ENCODE measurements at places on chromosomes 2 and 18.

GRCh38 chr18:11980163-11980493, 1.2 kb upstream of the IMPA2 start:
- no peak for DNase-seq

- DNase-seq = no peak
Measured at GRCh38 chr2:1482253-1482675, 69.0 kb downstream of the TPO start.

GRCh38 chr2:479490-480176, 191.7 kb upstream of the ALKAL2 start:
- DNase-seq = no peak

GRCh38 chr18:23228102-23229061, 93.1 kb downstream of the CABLES1 start:
- DNase-seq = no peak

DNA sequence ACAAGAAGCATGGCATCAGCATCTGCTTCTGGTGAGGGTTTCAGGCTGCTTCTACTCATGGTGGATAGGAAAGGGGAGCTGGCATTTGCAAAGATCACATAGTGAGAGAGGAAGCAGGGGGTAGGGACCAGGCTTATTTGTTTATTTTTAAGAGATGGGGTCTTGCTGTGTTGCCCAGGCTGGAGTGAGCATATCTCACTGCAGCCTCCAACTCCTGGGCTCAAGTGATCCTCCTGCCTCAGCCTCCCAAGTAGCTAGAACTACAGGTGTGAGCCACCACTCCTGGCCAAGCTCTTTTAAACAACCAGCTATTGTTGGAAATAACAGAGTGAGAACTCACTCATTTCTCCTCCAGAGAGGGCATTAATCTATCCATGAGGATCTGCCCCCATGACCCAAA, 269.4 kb upstream of the FBXO11 start:
- no peak for DNase-seq

DNA sequence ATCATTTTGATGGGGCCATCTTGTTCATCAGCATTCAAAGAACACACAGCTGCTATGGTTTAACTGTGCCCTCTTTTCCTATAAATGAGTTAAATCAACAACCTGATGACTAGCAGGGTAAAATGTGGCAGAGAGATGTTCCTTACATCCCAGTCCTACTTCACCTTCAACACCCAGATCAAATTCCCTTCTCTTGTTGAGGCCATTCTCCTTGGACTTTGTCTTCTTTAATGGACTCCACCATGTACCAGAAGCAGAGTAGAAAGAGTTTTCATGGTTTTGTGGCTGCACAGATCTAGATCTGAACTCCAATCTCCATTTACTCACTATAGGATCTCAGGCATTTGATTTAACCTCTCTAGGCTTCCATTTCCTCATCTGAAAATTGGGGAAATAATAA, 6.4 kb upstream of the UPP2 start:
- no peak for DNase-seq

DNA sequence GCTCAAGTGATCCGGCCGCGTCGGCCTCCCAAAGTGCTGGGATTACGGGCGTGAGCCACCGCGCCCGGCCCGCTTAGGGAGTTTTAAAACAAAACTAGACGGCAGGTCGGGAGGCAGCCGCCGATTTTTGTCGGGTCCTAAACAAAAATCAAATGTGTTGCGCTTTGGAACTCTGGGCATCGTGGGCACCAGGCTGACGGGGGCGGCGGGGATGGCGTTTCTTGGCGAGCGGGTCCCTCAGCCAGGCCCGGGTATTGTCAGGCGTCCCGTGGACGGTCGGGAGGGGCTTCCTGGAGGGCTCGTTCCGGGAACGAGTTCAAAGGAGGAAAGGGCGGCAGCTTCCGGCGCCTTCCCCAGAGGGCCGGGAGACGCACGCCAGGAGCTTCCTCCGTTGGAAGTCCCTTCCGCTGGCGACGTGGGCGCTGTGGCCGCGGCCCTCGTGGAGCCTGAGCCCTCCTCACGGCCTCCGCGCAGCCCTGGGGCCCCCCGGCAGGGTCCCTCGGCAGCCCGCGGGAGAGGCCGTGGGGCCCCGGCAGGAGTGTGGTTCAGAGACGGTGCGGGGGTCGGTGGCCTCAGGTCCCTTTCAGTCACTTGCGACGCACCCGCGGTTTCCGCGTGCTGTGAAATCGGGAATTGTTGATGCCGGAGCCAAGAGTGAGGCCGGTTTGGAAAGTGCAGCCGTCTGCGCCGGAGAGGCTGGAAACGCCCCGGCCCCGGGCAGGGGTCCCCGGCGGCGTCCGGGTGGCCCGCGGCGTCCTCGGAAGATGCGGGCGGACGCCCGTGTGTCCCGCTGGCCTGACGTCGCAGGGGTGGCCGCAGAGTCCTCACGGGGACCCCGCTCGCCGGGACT, 59.3 kb downstream of the EMILIN2 start:
- DNase-seq = peak; percentile 49

DNA sequence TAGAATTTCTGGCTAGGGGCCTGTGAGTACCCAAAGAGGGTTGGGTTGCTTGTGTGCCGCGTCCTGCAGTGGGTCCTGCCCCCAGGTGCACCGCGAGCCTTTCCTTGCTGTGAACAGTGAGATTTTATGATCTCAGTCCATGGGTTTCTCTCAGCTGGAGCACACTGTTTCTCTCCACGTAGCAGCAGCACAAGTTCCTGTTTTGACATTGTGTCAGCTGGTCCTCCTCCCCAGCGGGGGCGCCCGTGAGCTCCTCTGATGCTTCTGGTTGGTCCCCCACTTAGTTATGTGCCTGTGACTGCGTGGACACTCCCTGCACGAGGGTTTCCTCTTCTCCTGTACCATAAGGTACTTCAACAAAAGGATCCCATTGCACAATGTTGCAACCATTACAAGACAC, 29.8 kb downstream of the TSHZ1 start:
- no peak for DNase-seq

DNA sequence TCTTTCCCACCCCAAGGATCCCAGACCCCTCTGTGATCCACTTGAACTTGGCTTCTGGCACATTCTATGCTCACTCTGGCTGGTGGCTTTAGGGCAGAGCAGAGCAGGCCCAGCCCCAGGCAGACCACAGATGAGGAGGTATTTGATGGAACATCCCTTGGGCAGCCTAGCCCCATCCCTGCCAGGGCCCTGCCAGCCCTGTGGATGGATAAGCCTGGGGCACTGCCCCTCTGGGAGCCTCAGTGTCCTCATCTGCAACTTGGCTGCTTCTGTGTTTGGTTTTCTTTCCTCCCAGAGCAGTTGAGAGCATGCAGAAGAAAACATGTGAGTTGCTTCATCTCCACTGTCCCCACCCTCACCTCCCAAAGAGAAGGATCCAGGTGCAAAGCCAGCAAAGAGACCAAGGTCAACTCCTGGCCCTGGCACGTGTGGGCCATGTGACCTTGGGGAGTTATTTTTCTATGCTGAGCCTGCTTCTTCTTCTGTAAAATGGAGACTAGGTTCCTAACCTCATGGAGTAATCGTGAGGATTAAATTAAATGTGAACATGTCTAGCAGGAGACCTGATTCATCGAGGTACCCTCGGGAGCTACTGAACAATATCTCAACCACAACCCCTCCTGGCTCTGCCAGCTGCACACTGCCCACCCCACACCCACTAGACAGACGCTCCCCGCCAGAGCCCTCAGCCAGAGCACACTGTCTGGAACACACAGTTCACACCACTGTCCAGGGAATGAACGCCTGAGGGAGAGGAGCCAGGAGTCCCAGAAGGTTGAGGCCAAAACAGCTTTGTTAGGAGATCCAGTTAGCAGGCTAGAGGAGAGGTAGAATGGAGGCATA, 14.6 kb upstream of the TNS1 start:
- DNase-seq = no peak

DNA sequence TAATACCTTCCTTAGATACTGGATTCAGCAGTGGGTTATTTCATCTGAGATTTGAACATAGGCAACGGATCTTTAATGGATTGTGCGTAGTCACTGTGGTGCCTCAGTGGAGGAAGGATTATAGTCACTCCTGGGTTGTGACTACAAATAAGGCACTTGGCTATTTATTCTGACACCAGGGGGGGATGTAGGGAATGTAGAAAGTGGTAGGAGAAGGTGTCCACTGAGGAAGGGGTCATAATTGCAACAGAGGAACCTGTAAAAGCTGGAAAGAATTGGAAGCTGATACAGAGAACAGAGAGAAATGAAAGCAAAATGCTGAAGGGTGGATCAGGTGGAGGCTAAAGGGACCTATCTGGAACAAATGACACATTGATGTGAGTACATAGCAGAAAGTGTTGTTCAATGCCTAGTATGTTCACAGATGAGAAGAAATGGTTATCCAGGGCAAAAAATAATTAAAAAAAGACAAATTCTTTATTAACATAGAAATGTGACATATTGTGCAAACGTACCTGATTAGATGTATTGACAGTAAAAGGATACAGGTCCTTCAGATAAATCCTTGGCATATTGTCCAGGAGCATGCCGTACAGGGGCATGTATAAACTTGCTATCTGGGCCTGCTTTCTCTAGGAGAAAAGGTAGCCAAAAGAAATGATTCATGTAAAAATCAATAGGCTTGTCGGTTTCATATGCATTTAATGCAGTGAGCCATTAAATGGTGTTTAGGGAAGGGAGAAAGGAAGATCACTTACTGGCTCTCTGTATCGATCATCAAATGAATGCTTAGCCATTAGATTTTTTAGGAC, 91.2 kb upstream of the CCDC195 start:
- no peak for DNase-seq

DNA sequence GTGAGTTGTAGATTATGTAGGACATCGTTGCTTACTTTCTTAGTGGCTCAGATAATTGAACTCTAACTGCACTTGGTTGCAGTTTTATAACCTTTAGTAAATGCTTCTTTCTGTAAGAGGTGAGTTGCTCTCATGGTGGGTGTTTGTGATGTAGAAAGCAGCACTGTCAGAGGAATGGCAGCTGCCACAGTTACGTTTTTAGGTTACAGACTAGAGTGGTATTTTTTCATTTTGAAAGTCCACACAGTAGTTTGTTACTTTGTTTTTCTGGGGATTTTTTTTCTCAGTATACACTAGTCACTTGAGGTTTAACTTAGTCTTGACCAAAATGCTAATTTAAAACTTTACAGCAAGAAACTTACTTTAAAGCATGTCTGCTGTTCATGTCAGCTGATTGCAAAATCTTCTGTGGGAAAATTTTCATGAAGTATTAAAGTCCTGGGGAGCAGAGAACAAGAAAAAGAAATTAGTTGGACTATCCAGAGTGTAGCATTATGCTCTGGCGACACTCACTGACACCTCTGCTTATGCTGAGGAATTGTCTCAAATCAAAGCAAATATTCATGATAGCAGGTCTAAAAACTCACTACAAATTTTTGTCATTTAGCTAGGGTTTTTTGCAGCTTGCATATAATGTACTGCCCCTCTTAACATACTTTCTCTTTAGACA, 14.8 kb downstream of the AFTPH start:
- DNase-seq = no peak

GRCh38 chr2:240996161-240996833, 2.1 kb upstream of the SNED1 start:
- DNase-seq = no peak

DNA sequence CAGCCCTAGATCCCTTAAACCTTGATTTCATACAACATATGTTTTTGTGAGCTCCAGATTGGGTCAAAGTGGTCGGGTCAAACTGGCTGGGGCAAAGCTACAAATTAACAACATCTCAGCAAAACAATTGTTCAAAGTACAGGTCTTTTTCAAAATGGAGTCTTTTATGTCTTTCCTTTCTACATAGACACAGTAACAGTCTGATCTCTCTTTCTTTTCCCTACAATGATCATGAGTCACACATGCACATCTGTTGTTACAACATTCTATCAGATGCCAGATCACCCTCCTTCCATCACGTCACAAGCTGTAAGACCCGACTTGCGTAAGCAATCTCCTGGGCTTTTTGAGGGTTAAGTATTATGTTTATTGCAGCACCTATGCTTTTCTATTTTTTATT, 55.1 kb downstream of the RHOB start:
- DNase-seq = no peak

DNA sequence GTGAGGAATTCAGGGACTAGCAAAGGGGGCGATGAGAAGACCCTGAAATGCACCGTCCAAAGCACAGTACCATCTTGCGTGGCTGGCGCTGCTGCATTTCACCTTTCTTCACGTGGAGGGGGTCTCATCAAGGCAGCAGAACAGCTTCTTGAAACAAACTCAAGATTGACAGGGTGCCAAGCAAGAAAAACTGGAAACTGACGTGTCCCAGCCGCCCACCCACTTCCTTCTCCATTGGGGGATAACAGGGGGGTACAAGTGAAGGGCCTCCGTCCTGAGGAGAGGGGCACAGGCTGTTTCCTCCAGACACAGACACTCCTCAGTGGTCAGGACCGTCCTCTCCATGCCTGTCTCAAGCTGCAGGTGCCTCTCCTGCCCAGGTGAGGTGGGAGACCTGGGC, 32.5 kb downstream of the HDAC4 start:
- DNase-seq = no peak

DNA sequence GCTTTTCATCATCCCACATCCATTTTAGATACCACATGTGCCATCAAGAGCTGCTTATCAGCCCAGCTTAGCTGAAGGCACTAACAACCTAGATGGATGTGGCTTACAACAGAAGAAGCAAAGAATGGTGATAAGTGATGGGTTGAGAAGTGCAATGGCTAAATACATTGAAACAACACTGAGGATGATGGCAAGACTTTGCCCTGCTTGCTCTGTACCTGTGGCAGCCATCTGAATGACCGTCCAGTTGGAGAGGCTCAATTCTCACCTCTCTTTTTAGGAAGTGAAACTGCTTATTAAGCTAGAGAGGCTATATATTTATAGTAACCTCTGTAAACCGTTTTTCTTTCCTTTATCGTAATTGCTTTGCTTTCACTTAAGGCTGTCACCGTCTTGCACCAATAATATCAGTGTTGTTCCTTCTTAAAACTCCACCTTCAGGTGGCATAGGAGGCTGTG, 5.7 kb downstream of the GPATCH11 start:
- DNase-seq = no peak

DNA sequence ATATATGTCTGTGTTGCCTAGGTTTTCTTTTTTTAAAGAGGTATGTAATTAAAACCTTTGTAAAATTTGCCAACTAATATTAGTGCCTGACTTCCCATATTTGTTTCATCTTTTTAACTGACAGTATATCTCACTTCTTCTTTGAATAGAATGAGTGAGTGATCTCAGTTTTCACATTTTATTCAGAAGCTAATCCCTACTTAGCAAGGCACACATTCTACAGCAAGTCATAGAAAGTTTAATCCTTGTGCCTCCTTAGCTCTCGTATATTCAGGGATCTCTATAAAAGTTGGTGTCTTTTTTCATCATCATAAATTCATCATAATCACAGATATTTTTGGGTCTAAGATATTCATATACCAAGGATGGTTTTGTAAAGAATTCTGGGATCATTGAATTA, 66.6 kb downstream of the RIF1 start:
- DNase-seq = no peak

All from CMK (cell line).